Hepatic stellate cell (primary cell): ENCODE measurements at places on chromosomes 7 and 10.
A peak's percentile ranks its signal among the peaks of the same experiment; 100 is the strongest.

DNA sequence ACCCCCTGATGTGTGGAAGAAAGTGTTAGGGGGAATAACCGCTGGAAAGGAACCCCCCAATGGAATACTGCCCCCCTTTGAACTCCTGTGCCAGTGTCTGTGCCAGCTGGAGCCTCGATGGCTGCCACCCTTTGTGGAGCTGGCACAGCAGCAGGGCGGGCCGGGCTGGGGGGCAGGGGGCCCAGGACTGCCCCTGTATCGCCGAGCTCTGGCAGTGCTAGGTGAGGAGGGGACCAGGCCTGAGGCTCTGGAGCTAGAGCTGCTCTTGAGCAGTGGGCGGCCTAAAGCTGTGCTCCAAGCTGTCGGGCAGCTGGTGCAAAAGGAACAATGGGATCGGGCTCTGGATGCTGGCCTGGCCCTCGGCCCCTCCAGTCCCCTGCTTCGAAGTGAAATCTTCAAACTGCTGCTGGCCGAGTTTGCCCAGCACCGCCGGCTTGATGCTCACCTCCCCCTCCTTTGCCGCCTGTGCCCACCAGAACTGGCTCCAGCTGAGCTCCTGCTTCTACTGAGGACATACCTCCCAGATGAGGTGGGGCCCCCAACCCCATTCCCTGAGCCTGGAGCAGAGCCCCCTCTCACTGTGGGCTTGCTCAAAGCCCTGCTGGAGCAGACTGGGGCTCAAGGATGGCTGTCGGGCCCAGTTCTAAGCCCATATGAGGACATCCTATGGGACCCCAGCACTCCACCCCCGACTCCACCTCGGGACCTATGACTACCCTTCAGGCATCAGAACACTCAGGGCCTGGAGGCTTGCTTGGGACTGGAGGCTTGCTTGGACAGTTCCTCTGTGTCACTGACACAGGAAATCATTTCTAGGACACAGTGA is 2.2 kb downstream of the HPS6 start:
- DNase-seq, result no peak

DNA sequence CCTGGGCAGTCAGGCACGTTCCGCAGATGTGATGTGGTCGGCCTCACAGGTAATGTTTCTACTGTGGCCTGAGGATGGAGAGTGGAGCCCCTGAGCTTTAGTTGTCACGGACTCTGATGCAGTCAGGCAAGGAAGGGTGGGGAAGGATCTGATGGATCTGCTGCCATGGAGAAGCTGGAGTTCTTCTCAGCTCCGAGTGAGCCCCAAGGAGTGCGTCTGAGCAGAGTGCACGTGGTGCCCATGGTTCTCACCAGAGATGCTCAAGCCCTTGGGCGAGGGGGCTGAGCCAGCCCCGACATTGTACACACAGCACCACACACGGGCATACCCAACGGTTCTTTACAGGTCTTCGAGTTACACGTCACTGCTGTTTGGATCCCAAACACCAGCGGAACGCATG is 192.5 kb downstream of the EBF3 start:
- no peak for DNase-seq

DNA sequence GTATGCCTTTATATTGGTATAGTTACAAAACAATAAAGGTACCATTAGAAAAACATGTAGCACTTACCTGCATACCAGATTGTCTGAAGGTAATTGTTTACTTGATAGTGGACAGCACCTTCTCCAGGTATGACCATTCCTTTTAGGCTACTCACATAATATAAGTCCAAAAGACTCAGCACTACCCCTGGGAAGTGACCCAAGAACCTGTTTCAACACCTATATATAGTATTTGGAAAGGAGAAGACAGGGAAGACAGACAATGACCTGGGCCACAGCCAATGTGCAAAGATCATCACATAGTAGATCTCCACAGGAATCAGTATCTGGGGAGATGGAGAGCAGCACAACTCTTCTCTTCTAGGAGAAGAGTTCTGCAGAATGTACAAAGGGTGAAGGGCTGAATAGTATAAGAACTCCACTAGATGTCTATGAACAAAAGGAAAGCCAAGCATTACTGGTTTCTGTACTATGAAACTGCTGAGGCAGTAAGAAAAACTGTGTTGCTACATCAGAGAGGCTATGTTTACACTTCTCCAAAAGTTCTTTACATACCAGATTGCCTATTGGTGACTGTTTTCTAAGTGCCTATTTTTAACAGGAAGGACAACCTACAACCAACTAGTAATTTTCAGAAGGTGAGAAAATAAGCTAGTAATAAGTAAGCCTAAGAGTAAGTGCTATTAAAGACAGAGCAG is 159.2 kb downstream of the BTAF1 start:
- no peak for DNase-seq

GRCh38 chr7:83879063-83879462 is 230.1 kb upstream of the SEMA3E start:
- no peak for DNase-seq

GRCh38 chr7:27860800-27861199 is 120.8 kb downstream of the TAX1BP1 start:
- DNase-seq, result no peak

DNA sequence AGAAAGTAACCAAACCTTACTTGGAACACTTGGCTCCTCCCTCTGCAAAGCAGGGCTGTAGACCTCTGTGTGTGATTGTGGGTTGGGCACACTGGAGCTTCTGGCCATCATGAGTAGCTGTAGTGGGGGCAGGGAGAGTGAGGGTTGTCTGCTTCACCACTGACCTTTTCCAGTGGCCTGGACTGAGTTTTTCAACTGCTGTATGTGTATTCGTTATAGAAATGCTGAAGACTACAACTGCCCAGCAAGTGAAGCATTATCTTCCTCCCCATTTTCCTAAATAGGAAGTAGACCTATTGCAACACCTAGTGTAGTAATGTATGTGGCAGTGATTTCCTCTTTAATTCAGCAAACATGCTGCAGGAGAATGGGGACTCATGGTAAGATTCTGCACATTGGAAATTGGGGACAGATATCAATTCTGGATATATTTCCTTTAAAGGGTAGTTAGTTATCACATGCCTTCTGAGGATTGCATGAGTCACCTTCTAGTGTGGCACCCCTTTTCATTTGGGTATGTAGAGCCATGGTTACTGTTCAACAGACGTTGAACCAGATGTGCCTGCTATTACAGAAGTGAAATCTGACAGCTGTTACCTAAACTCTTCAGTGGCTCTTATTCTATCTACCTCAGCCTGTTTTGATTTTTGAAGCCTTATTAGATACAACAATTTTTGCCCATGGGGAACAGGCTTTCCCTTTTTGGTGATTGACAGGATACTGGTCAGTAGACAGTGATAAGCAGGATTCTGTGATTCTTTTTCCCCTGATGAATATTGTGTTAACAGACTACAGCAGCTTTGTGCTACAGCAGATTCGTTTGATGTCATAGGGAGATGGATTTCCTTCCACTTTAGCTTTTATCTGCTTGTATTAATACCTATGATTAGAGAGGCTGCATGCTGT is 130.9 kb downstream of the SND1 start:
- DNase-seq, result no peak

DNA sequence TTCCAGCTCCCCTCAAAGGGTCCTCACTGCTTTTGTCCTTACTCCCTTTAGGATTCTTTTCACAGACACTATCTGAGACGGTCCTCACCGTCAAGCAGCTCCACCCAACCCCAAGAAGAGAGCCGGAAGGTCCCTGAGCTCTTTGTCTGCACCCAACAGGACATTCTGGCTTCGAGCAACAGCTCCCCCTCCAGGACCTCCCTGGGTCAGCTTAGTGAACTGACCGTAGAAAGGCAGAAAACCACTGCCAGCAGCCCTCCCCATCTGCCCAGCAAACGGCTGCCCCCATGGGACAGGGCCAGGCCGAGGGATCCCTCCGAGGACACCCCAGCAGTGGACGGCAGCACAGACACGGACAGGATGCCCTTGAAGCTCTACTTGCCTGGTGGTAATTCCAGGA is 19.9 kb downstream of the MINDY4 start:
- no peak for DNase-seq

GRCh38 chr10:93071674-93072224 is 1.9 kb upstream of the CYP26A1 start:
- DNase-seq, result no peak

- no peak for DNase-seq
Observed at GRCh38 chr10:836782-837181, 94.7 kb downstream of the LARP4B start.

- no peak for DNase-seq
Observed at GRCh38 chr7:39631736-39632308, 8.4 kb downstream of the RALA start.

DNA sequence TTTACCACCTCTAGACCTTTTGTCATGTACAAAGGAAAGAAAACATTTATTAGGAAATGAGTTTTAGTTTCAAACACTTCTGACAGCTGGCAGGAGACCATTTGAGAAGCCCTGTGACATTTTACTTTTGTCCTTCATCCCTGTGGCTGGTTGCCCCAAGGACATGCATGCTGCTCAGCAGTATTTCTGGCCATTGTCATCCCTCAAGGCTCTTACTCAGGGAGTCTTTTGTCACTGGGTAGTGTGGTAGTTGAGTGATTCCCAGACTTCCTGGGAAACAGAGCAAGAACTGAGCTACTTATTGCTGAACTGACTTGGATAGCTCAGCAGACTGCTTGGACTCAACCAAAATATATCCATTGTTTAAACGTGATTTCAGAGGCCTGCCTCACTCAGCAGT is 142.8 kb downstream of the LRRC4 start:
- no peak for DNase-seq

GRCh38 chr7:116101704-116102103 is 71.1 kb upstream of the TFEC start:
- DNase-seq, result no peak

DNA sequence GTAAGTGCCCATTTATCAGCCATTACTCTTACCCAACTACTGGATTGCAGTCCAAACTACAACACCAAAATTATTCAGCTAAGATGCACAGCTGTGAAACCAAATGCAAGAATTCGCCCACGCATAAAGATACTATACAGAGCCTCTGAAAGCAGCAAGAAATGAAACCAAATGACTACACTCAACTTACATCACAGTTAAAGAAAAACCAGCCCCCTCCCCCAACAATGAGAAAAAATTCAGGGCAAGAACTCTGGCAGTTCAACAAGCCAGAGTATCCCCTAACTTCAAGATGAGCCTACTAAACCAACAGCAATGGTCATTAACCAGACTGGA is 209.1 kb upstream of the VWC2 start:
- no peak for DNase-seq

- DNase-seq, result peak; percentile 42
Observed at GRCh38 chr10:33661580-33662336, 327.3 kb upstream of the NRP1 start.

GRCh38 chr7:5681979-5682546 is 99.4 kb downstream of the RNF216 start:
- no peak for DNase-seq

DNA sequence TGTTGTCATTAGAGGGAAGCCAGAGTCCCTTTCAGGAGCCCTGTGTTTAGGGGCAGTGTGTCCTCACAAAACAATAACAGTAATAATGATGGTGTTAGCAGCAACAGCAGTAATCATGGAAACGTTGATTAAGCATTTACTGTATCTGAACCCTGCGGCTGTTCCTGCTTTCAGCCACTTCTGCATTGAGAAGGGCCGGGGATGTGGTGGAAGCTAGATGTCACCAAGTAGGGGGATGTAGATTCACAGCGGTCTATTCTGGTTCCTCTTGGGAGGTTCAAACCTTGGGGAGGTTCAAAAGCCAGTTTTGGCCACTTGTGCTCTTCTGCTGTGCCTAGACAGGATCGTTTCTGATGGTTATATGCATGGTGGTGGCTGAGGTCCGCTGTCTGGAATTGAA is 44.8 kb downstream of the PRPF18 start:
- DNase-seq, result no peak

DNA sequence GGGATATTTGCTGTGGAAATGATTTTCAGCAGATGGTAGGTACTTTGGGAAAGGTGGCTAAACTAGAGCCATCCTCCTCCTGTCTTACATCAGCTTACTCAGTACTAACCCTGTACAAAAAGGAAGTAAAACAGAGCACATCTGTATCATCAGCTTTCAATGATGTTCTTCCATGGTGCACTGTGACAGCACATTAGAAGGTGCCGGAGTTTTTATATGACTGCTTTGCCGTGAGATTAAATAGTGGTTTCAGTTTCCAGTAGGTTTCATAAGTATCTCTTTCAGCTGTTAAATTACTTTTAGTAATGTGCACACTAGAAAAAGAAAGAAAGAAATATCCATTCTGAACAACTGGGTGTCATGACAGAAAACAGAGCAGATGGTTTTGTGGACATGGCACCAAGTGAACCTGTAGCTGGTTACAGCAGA is 86.5 kb downstream of the ARID5B start:
- no peak for DNase-seq

GRCh38 chr10:121154846-121155245 is 303.7 kb downstream of the WDR11 start:
- DNase-seq, result no peak

DNA sequence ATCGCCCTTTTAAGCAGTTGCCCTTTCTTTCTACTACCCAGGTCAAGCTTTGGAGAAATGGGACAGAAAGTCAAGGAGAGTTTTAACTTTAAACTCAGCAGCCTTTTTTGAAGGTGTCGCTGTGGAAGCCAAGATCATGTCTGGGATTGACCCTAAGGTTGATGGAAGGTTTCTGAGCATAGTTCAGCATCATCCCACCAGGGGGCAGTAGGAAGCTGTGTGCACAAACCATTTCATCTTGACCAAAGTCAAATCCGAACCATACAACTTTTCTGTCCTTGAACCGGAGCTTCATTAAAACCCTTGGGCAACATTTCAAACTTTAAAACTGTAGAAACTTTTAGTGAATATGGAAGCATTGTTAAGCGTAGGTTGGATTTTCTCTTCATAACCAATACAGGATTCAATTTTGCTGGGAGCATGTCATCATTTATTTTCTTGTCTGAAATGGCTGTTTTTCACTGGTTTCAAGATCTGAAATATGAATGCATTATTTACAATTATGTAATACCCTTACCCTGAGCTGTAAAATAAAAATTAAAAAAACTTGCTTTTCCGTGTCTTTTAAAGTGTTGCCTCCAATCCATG is 214.4 kb upstream of the KIAA1217 start:
- DNase-seq, result peak; percentile 21

DNA sequence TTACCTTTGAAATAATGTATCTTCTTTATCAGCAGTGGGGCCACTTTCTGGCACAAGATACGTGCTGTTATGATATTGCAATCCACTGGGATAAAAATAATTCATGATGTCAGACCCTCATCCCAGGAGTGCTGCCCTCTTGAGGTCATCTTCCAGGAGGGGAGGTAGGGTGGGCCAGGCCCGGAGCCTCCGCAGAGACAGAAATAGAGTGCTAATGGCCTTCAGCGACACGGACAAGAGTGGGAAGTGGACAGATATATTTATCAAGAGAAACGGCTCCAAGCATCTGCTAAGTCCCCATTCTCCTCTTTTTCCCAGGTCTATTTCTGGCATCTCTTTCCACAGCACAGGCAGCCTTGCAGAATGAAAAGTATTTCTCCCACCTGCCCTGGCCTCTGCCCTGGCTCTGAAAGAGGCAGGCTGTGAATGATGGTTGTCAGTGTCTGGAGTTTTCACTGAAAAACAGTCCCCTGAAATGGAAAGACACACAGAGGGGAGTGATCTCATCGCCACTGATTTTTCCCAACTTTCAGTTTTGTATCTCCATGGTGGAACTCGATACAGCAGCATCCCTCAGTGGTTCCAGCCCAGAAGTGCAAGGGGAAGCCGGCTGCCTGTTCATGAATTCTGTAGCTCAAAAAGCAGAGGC is 251.7 kb upstream of the MYO3A start:
- DNase-seq, result no peak
